ENCODE measurements at places on chromosomes 7 and 10. TPM values are rescaled to one million over a fixed set of nuclear protein-coding genes. Genes with fewer than 3 reads are reported as not detected.

DNA sequence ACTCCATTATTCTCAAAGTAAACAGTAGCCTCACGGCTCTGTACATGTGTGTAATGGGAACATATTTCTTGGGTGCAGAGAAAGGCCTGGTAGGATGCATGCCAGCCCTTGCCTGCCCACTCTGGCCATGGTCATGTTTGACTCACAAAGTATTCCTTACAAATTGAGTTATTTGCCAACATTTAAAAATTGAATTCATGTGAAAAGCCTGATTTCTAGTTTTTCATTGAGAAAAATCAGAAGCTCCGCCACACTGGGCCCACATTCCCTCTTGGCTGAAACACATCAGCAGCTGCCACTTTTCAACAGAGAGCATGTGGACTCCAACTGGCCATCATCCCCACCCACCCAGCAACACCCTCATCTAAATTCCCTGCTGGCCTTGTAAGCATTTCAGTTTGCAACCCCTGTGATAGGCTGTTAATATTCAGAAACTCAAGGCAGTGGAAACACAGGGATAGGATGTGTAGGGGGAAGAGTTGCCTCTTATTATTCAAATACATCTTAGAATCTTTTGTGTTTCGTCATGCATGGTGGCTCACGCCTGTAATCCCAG is 40.9 kb downstream of the CDH23 start:
- no peak for DNase-seq

- DNase-seq = no peak
Observed at GRCh38 chr7:128153436-128153835, 87.6 kb upstream of the LEP start.

- DNase-seq = no peak
Observed at GRCh38 chr10:89035461-89035860, 44.9 kb downstream of the FAS start.

Gene ANKRD61
- 4.1 TPM for total RNA-seq

DNA sequence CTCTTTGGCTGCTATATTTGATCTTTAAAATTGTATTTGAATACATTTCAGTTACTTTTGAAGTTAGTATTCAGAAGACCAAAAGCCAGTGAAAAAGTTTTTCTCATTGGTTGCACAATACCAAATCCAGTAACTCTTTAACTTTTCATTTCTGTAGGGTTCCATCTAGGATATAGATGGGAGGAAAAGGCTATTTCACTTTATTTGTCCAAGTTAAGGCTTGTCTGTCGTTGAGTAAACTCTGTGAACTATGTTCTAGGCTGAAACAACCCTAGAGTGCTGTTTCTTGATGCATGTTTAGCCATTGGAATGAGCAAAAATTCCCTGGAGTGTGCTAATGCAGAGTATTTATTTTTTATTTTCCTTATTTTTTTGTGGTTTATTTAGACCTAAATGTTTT is 834.7 kb upstream of the KCND2 start:
- DNase-seq = no peak

- no peak for DNase-seq
Observed at GRCh38 chr7:139893461-139893860, 64.4 kb downstream of the TBXAS1 start.

- no peak for DNase-seq
Observed at GRCh38 chr7:35727571-35727970, 32.6 kb upstream of the HERPUD2 start.

- peak; percentile 87 for DNase-seq
Observed at GRCh38 chr7:70856901-70857630, 274.9 kb upstream of the GALNT17 start.

Gene OR2A42
- not detected for total RNA-seq

Gene NPFFR1
- total RNA-seq = not detected

Gene CUTC
- 63.0 TPM for total RNA-seq

Gene SUGCT
- 0.87 TPM for total RNA-seq

DNA sequence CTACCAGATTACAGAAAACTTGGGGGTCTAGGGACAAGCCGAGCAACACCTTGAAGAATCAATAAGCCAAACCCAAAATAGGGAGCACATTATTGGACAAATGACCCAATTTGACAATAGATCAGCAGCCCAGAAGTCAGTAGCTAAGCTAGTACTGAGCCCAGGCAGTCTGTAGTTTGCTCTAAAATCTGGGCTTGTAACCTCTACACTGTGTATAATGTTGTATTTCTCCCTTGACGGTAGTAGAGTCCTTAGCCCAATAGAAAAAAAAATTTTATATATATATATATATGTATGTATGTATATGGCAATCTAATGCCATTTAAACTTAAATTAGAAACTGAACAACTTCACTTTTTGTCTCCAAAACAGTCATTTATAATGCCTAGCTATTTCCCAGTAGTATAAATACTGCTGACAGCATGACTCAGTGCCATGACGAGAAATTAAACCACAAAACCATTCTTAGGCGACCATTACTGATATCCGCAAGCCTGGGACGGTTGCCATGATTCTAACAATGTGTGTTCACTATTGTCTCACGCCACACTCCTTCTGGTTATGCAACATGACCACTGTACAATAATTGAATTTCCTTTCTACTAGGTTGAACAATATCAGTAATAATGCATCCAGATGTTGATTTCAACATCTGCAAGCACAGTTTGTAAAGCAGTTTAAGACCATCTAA is 110.5 kb downstream of the IPMK start:
- DNase-seq = no peak

Gene TSPAN12
- total RNA-seq = 19.7 TPM

DNA sequence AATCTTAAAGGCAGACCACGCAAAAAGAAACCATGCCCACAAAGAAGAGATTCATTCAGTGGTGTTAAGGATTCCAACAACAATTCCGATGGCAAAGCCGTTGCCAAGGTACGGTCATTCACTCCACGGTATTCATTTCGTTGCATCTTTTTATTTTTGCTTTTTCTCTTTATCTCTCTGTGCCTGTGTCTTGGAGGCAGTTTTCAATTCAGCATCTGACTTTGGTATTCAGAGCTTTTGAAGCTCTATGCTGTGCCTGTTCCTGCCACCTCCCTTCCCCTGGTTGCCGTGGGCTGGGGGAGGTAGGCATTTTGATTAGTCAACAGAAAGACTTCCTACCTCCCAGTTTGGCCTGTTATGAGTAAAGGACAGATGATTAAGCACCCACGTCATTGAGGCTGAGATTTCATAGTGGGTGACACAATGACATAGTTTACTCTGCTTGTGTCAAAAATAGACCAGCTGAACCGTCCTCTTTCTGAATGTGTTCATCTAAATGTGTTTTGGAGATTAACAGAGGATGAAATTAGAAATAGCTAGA is 149.5 kb downstream of the ARID5B start:
- DNase-seq = peak; percentile 49

GRCh38 chr7:2936891-2937580 is 92.9 kb upstream of the GNA12 start:
- no peak for DNase-seq

- peak; percentile 28 for DNase-seq
Observed at GRCh38 chr10:98047009-98047741, 16.8 kb upstream of the CRTAC1 start.

DNA sequence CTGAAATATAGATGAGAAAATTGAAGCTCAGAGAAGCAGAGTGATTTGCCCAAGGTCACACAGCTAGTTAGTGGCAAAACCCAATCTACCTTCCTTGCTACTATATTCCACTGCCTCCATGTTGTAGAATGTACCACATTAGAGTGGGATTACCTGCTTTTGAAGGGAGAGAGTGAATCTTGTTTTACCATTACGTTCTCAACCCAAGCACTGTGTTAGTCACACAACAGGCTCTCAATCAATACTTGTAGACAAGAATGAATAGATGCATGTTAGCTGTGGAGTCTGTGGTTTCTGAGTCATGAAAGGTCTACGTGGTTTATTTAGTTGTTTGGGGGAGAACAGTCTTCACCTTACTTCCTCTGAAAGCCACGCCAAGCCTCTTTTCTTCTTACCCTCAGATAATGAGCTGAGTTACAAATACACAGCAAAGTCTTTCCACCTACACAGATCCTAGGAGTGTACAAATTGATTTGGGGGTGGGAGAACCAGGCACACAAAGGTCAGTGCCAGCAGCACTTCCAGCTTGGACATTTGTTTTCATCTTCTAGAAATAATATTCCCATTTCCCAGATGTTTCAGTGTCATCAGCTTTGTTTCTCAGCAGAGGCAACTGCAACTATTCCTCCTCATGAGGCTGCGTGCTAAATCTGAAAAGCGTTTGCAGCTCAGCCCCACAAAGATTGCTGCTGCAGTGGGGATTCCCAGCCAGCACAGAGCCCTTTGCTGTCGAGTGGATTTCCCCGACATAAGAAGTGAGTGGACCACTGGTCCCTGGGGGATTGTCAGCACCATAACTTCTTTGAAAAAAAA is 71.5 kb upstream of the ADO start:
- DNase-seq = no peak

GRCh38 chr7:130831817-130832481 is 97.9 kb upstream of the KLF14 start:
- DNase-seq = peak; percentile 73

DNA sequence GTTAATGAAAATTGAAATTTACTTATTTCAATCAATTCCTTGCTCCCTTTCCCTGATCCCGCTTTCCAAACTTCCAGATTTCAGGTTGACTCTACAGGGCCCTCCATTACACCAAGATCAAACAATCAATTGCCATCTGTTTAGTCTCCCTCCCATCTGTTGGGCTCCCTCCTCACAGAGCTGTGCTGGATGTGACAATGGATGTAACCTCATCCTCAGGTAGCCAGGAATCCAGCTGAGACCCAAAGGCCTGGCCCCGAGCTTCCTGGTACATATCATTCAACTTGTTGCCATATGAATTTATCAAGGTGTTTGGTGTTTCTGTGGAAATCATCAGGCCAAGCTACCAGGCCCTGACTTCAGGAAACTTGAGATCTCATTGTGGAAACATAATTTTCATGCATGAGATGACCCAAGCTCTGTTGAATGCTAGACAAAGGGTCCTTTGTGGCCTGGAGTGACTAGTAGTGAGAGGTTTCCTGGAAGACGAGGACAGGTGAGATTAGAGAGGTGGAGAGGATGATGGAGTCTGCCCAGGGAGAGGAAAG is 148.6 kb upstream of the PDE1C start:
- no peak for DNase-seq

Gene SPDYE9
- not detected for total RNA-seq
